ENCODE measurements at places on chromosomes 5 and 9. TPM values are rescaled to one million over a fixed set of nuclear protein-coding genes. Genes with fewer than 3 reads are reported as not detected.

The CA9 gene
- 0.21 TPM for polyA plus RNA-seq

The PCDHA9 gene
- polyA plus RNA-seq = 0.03 TPM

The IL4 gene
- polyA plus RNA-seq = not detected

The GAS1 gene
- polyA plus RNA-seq = 0.06 TPM

The NR5A1 gene
- not detected for polyA plus RNA-seq

The G3BP1 gene
- polyA plus RNA-seq = 50.5 TPM

The GADD45G gene
- 0.46 TPM for polyA plus RNA-seq

The TAF11L5 gene
- not detected for polyA plus RNA-seq

The SLC23A1 gene
- not detected for polyA plus RNA-seq

The C5orf52 gene
- polyA plus RNA-seq = not detected

The GPRIN1 gene
- polyA plus RNA-seq = 2.4 TPM

The LCN9 gene
- not detected for polyA plus RNA-seq

The SSBP2 gene
- 11.5 TPM for polyA plus RNA-seq

The QRFP gene
- not detected for polyA plus RNA-seq

The HSD17B3 gene
- polyA plus RNA-seq = not detected

The SREK1IP1 gene
- polyA plus RNA-seq = 2.6 TPM

The SLC4A9 gene
- polyA plus RNA-seq = not detected

The ADAMTS16 gene
- polyA plus RNA-seq = not detected

The SLC34A3 gene
- not detected for polyA plus RNA-seq

The TMC1 gene
- 0.30 TPM for polyA plus RNA-seq

The HSPB3 gene
- polyA plus RNA-seq = not detected

The WNT8A gene
- polyA plus RNA-seq = not detected

The C5orf22 gene
- polyA plus RNA-seq = 11.7 TPM

The ODF2 gene
- 16.7 TPM for polyA plus RNA-seq

The ANXA6 gene
- 173 TPM for polyA plus RNA-seq

Data from endothelial cell of umbilical vein (primary cell).